GM23338 (cell line): ENCODE measurements at places on chromosomes 5 and 9.

DNA sequence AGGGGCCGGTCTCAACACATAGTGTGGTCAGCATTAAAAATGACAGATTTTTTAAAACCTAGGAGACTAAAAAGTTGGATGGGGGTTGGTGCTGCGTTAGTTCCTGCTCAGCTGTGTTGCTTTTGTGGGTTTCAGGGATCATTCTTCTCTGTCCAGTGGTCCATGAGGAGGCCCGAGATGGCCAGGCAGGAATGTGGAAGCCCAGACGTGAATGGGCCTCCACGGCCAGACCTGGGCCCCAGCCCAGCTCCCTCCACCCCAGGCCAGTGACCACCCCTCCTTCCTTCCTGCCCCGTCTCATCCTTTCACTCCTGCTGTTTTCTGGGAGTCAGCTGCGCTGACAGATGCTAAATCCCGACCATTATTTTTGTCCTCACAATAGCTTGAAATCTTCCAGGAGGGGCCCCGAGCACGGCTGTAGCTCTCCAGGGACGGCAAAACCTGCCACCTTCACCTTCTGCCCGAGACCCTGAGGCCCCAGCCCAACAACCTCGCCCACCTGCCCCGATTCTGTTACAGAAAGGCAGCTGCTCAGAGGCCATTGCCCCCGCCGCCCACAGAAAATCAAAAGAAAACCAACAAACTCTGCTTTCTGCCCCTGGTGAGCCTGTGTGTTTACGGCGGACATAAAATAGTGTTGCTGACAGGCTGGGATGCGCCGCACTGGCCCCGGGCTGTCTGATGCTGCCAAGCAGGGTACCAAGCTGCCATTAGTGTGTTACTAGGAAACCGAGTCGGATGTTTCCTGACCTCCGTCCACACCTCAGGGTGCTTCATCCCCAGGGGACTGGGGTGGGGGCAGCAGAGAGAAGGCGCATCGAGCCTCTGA is 83.7 kb upstream of the SARDH start:
- DNase-seq = no peak

DNA sequence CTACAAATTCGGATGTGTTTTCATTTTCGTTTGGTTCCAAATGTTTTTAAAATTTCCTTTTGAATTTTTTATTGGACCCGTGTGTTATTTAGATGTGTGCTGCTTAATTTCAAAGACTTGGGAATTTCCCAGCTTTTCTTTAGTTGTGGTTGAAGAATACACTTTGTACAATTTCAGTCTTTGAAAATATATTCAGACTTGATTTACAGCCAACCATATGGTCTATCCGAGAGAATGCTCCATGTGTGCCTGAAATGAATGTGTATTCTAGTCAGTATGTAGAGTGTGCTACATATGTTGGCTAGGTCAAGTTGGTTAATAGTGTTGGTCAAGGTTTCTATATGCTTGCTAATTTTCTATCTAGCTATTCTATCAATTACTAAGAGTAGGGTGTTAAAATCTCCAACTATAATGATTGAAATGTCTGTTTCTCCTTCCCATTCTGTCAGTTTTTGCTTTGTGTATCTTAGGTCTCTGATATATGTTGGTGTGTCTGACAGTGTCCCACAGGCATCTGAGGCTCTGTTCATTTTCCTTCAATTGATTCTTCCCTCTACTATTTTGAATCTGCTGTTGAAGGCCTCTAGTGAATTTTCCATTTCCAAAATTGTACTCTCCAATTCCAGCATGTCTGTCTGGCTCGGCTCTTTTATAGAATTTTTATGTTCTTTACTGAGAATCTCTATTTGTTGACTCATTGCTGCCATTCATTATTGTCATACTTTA is 36.2 kb downstream of the RNF130 start:
- DNase-seq = no peak

DNA sequence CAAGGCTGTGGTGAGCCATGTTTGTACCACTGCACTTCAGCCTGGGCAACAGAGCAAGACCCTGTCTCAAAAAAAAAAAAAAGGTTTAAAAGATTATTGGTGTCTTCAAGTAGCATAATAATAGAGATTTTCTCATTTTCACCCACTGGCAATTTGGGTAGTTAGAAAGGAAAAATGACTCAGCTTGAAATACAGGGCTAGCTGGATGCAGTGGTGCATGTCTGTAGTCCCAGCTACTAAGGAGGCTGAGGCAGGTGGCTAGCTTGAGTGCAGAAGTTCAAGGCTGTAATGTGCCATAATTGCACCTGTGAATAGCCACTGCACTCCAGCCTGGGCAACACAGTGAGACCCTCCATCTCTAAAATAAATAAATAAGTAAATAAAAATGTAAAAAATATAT is 111.1 kb downstream of the ARRDC3 start:
- DNase-seq = no peak

DNA sequence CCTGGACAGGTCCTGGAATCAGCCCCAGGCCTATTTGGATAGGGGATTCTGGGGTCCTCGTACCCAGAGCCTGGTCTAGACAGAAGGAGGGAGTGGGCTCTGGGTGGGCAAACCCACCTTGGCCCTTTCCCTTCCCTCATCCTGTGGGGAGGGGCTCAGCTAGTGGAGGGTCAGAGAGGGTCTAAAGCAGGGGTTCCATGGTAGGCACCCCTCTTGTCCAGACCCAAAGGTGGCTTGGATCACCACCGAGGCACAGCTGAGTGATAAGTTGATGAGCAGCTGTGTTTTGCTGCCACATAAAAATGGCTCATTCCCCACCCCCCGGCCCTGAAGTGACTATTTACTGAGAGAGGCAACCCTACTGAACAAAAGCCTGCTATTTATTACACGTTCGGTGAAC is 53.8 kb upstream of the KCNMB1 start:
- DNase-seq = no peak

DNA sequence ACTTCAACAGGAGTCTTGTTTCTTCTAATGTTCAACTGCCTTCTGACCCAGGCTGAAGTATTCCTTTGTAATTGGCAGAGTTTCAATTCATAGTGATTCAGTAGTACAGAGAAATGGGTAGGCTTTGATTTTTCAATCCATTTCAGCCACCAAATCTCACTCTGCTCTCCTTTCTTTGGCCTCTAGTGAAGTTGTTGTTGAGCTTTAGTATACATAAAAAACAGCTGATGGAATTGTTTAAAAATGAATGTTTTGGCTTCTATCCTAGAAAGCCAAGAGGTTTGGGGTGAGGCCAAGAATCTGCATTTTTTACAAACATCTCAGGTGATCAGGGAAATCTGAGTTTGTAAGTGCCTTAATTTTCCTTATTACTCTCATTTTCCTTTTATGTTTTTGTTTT is 182.9 kb upstream of the MAP1B start:
- DNase-seq = no peak

- no peak for DNase-seq
Measured at GRCh38 chr9:127130661-127131538, 8.5 kb upstream of the ANGPTL2 start.

DNA sequence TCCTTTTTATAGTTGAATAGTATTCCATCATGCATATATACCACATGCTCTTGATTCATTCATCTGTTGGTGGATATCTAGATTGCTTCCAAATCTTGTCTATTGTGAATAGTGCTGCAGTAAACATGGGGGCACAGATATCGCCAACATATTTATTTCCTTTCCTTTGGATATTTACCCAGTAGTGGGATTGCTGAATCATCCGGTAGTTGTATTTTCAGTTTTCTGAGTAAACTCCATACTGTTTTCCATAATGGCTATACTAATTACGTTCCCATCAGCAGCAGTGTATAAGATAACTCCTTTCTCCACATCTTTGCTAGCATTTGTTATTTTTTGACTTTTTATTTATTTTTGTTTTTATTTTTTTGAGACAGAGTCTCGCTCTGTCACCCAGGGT is 3.3 kb downstream of the SNX2 start:
- DNase-seq = no peak

DNA sequence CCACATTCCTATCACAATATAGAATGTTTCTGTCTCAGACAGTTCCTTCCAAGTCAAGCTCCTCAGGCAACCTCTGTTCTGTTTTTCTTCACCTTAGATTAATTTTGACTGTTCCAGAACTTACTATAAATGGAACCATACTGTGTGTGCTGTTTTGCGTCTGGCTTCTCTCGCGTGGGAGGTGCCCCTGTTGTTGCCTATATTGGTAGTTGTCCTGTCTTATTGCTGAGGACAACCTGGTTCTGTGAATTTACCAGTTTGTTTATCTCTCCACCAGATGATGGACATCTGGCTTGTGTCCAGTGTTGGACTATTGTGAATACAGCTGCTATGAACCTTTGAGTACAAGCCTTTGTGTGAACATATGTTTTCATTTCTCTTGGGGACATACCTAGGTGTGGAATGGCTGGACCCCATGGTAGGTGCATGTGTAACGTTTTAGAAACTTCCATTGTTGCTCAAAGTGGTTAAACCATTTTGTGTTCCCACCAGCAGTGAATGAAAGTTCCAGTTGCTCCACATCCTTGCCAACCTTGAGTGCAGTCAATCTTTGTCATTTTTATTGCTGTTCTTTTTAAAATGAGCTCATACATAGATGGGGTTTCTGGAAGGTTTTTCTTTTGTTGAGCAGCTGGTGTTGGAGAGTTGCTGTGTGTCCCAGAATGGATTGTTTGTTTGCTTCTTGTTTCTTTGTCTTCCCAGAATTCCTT is 18.1 kb downstream of the HMCN2 start:
- no peak for DNase-seq

DNA sequence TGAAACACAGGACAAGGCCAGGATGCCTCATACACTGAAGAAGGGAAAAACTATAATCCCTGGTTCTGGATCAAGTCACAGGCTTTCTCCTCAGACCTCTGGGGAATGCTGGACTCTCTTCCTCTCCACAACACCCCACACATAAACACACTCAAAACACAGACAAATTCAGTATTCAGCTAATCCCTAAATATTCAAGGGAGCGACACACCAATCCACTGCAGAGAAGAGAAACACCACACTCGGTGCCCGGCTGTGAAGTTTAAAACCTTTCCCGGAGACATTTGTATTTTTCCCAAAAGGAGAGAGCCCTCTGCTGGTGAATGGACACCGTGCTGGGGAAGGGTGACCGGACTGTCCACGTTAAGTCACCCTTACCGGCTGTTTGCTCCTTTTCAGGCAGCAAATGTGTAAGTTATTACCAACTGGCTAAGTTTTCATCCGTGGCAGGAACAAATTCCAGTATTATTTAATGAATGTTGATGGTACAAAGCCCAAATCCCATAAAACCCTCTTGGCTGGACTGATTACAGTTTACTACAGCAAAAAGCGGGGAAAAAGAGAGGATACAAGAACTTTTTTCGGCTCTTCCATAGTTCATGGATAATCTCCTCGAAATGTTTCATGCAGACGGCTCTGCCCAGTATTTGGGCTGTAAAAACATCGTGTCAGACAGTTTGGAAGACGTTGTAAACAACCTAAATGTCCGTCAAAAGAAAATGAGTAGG is 130.9 kb upstream of the SLC30A5 start:
- peak; percentile 91 for DNase-seq

DNA sequence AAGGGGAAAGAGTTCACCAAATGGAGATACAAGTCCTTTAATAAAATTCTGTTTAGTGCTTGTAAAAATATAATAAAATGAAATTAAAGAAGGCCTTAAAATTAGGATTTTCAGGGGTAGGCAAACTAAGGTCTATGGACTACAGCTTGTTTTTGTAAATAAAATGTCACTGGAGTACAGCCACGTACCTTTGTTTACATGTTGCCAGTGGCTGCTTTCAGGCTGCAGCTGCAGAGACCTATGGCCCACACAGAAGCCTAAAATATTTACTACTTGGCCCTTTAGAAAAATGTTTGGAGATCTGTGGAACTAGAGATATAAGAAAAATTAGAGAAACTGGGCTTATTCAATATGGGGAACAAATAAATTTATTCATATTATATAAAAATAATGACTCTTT is 122.8 kb downstream of the RPS23 start:
- DNase-seq = no peak

DNA sequence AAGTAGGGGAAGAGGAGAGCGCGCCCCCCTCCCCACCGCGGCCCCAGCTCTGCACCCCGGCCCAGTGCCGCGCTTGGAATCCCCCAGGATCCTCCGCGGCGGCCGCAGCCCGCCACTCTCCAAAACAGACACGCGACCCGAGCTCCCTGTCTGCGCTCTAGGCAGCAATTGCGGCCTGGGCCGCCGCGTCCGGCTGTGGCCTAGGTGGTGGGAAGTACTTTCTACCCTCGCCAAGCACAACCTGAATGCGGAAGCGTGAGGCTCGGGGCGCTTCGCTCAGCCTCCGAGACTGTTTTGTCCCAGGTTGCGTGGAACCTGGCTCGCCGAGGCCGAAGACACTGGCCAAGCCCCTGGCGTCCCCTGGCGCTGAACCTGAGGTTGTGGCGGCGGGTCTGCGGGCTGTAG is 3.3 kb upstream of the FOXB2 start:
- DNase-seq = peak; percentile 70

DNA sequence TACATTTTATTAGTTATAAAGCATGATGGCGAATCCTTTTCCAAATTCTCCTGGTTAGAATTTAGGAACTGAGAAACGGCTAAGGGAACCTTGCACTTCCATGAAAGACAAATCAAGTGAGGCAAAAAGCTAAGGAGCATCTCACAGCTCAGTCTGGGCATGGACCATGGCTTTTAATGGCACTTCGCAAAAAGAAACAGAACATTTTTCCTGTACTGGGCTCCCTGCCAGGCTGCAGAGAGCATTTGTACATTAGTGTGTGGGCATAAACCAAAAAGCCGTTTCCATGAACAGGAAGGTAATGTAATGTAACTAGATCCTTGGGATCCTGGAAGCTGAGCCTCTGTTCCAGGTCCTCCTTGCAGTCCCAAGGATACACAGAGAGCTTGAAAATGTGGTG is 354.2 kb downstream of the MRPS30 start:
- DNase-seq = no peak

- no peak for DNase-seq
Measured at GRCh38 chr9:13165236-13165945, 114.1 kb downstream of the MPDZ start.

DNA sequence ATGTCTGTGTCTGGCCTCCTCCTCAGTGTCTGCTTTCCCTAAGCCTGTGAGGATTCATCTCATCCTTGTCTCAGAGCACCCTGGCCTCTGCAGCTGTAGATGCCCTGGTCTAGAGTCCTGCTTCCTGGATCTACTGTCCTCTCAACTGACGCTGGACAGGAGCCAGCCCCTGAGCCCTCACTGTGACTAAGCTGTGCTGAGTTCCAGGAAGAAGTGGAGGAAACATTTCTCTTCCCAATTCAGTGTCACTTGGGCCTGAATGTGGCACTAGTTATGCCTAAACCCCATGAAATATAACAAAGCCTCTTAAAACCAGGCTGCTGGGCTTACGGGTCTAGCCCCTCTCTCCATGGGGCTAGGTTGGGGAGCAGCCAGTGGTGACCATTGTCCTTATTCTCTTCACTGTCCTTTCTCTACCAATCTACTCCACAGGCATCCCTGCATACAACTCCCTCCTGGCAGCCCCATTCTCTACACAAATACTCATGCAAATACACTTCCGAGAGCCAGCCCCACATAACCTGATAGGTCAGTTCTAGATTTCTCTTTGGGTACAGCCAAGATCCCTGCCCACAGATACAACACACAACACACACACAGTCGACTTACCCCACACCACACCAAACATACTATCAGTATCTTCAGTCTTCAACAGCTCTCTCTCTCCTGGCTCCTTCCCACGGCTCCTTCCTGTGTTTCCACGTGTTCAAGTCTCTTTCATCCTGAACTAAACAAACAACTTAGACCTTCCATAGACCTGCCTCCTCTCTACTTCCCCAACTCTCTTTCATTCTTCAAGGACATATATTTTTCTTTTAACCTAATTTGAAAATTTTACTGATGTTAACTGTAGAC is 220.8 kb downstream of the SNX18 start:
- no peak for DNase-seq

- no peak for DNase-seq
Measured at GRCh38 chr5:13359344-13359743, 585.1 kb downstream of the DNAH5 start.
